Panc1 (cell line): ENCODE measurements at places on chromosomes 7 and 10.

GRCh38 chr7:95794917-95795515 lies 22.7 kb downstream of the DYNC1I1 start:
- no peak for DNase-seq

GRCh38 chr7:20916311-20916710 lies 129.6 kb upstream of the SP8 start:
- DNase-seq = no peak

GRCh38 chr10:11639849-11640764 lies 28.7 kb upstream of the USP6NL start:
- DNase-seq = no peak

GRCh38 chr7:121323515-121324302 lies 5.1 kb upstream of the WNT16 start:
- DNase-seq = no peak

DNA sequence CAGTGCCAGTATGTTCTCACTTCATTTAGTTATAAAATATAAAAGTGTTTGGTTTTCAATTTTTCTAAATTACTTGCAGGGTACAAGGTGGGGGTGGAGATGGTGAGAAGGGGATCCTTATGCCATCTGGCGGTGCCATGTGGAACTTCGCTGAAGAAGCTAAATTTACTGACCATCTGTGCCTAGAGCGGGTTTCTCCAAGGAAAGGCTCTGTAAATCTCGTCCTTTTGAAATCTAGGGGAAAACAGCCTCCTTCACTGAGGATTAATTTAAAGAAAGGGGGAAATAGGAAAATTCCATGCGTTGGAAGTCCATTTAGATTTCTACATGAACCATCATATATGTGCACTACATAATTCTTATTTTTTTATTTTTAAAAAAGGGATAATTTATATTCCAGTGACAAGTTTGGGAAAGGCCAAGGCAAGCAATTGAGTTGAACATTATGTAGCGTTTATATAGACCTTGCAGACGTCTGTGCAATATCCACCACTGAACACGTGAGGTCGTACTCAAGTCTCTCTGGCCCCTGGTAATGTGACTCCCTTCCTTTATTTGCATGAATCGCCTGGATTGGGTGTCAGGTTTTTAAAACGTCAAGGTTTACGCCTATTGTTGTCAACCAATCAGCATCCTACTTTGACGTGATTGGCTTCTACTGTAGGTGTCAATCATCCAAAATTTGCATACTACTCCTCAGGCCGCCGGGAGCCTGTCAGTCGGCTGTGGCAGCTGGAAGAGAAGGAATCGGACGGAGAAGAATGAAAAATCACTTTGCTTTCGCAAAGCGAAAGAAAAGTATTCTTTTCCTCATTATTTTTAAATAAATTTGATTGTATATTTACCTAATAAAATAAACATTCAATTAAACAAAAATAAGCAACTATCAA lies 297.1 kb upstream of the NFE2L3 start:
- DNase-seq = no peak

- no peak for DNase-seq
Observed at GRCh38 chr7:139265673-139266072, 34.6 kb downstream of the UBN2 start.

DNA sequence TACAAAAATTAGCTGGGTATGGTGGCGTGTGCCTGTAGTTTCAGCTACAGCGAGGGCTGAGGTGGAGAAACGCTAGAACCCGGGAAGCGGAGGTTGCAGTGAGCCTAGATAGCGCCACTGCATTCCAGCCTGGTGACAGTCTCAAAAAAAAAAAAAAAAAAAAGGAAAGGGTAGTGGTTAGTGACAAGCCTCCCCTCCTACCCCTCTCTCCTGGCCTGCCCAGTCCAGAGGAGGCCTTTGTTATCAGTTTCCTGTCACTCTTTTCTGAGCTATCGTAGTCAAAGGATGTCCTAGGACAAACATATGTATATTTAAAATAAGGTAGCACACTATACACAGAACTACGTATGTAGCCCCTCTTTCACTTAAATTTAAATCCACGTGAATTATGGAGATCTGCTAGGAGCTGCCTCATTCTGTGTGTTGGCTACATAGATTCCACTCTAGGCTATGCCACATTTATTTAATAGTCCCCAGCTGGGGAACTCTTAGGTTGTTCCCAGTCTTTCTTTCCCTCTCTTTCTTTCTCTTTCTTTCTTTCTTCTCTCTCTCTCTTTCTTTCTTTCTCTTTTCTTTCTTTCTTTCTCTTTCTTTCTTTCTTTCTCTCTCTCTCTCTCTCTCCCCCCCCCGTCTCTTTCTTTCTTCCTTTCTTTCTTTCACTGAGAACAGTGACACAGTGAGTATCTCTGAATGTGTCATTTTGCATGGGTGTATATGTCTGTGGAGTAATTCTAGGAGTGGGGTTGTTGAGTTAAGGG lies 3.9 kb downstream of the TSPAN15 start:
- DNase-seq = no peak

DNA sequence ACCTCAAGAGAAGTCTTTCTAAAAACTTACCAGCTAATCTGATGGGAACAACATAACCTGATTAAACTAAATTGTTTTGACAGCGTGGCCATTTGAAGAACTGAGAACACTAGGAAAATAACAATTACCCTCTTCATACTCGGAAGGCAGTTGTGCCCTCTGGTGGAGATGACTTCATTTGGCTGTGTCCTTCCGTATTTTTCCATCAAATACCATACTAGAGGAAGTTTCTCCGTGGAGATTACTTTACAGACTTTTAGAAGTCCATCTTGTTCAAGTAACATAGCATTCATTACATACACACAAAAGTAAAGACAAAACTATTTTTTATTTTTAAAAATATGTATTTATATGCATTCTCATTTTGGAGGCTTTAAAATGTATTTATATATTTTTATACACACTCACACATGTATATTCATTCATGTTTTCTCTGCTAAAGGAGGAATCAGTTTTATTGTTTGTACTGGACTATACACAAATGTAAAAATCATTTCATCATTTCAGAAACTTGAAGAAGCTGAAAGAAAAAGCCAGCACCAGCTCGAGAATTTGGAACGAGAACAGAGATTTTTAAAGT lies 25.2 kb downstream of the SMNDC1 start:
- peak; percentile 52 for DNase-seq

- DNase-seq = no peak
Observed at GRCh38 chr7:116984917-116985316, 31.6 kb downstream of the ST7 start.

DNA sequence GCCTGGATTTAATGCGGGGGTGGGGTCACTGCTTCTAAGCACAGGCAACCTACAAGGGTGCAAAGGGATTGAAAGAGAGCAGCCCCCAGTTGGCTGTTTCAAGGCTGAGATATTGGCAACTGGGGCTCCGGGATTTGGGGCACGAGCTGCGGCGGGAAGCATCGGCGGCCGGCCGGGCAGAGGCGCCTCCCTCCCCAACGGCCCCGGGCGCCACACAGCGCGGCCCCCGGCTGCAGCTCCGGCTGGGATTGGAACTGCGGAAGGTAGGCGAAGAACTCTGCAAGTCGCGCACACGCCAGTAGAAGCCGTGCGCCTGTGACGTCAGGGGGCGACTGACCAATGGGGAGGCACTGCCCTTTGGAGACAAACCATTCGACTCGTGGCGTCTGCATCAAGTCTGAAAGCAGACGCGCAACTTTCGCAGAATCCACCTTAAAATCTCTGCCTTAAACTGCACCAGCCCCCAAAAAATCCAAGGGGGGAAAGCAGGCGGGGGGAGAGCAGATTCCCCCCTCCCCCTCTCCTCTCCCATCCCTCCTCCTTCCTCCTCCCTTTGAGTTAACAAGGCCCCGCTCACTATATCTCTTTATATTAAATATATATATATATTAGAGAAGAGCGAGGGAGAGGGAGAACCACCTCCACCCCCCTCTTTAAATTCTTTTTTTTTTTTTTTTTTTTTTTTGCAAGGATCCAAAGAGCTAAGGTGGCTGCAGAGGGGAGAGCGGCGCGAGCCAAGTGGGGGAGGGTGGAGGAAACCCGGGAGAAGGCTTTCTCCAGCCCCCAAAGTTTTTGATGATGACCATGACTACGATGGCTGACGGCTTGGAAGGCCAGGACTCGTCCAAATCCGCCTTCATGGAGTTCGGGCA lies at the start of gene DLX6:
TSS of gene DLX6 (plus strand) at position 371 of the 872 bp plus-strand sequence. CDS start at position 796, 425 bp downstream.
- DNase-seq = peak; percentile 42

- DNase-seq = no peak
Observed at GRCh38 chr10:37263304-37263703, 137.9 kb downstream of the ANKRD30A start.

GRCh38 chr10:77946084-77946483 lies 19.5 kb upstream of the DLG5 start:
- DNase-seq = no peak

- no peak for DNase-seq
Observed at GRCh38 chr7:122155566-122155965, 11.5 kb upstream of the AASS start.

- DNase-seq = no peak
Observed at GRCh38 chr7:11835260-11835659, 3.3 kb upstream of the THSD7A start.

DNA sequence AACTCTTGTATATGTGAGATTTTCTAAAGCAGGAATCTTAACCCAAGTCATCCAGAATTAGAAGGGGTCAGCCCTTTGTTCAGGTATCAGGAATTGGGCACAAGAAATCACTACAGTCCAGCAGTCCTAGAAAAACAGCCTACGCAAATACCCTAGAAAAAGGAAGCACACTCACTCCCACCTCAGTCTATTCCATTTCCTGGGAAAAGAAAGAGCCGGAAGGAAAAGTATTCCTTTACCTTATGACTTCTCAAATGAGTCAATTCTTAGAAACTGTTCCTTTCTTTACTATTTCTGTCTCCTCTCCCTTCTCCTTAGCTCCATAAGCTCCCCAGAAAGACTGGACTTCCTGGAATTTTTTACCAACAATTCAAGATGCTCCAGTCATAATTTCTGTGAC lies 62.7 kb downstream of the DNAJC12 start:
- DNase-seq = no peak

GRCh38 chr7:84085998-84086397 lies 108.6 kb downstream of the SEMA3A start:
- DNase-seq = no peak

GRCh38 chr10:93352638-93353383 lies 129.3 kb downstream of the MYOF start:
- no peak for DNase-seq

DNA sequence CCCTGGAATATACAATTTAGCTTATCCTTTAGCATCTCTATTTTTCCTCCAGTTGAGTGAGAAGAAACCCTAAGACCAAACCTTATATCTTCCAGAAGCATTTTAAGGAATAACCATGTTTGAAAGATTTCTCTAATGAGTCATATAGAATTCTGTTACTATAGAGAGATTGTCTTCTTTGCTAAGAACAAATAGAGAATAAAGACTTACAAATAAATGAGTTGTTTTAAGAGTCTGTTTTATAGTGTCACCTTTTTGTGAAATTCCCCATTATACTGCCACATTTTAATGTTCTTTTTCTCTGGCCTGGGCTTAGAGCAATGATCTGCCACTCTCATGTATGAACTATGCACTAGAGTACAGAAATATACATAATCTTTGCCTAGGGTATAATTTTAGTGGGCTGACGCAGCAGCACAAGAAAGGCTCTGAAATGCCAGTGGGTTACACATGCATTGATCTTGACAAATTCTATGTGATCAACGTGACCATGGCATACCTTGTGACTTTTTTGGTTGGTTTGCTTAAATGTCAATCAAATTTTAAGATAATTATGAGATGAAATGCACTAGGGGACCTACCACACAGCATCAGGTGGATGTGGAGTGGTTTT lies 145.1 kb upstream of the MKLN1 start:
- no peak for DNase-seq

GRCh38 chr10:50567384-50567783 lies 56.4 kb downstream of the SGMS1 start:
- DNase-seq = no peak

GRCh38 chr7:7582596-7582995 lies 15.9 kb downstream of the MIOS start:
- no peak for DNase-seq

DNA sequence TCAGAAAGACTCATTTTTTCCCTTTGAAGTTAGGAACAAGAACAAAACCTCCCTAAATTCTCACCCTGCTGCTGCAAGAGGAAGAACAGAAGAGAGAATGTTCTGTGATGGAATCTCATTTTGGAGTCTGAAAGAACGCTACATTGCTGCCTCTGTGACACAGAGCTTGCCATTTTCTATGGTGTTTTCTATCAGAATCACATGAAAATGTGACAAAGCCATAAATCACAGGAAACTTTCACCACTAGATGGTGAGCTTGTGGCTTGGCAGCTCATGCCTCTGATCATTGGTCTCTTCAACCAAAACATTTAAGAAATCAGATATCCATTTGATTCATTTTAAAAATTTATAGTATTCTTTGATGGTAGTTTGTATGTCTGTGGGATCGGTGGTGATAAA lies 82.9 kb downstream of the CADPS2 start:
- no peak for DNase-seq

DNA sequence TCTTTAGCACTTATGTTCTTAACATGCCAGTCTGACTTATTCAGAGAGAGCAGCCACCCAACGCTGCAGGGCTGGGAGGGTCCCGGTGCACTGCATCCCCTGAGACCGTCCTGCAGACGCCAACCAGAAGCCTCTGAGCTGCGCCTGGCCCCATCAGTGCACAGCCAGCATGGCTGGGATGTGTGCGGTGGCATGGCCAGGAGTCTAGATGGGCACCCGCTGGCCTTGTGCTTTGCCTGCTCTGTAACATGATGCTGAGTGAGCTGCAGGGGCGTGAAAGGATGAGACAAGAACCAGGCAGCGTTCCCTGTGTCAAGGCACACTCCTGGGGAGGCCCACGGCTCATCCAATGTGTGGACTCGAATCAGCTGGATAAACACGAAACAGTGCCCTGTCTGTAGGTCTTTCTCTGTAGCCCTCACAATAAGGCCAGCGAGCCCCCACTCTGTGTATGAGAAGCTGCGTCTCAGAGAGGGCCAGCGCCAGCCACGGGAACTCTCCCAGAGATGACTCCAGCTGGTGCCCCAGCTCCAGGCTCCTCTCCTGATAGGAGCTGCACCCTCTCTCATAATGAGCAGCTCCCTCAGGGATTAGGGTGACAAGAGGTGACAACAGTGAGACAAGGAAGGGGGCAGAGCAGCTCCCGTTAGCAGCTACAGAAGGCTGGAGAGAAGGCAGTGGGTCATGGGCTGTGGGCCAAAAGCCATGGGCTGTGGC lies 96.8 kb downstream of the TNS3 start:
- DNase-seq = no peak
